Activated naive CD4-positive, alpha-beta T cell treated with anti-CD3 and anti-CD28 coated beads for 36 hours (primary cell): ENCODE measurements at places on chromosomes 12 and 14. TPM values are rescaled to one million over a fixed set of nuclear protein-coding genes. Genes with fewer than 3 reads are reported as not detected.

The DENND5B gene
- 0.37 TPM for total RNA-seq

The PRORP gene
- 37.9 TPM for total RNA-seq

The SDSL gene
- total RNA-seq, result not detected

The NEUROD4 gene
- not detected for total RNA-seq

The FSCB gene
- total RNA-seq, result not detected

The KRT2 gene
- total RNA-seq, result not detected

GRCh38 chr12:107731366-107731765 is 29.6 kb downstream of the PRDM4 start:
- no peak for DNase-seq
- no peak overlapping the region for H3K4me3 ChIP-seq
- H3K27me3 ChIP-seq, result no peaks in the 10 kb centered on the region
- peaks cover 20% of the 10 kb centered on the region for H3K36me3 ChIP-seq
- no peaks in the 10 kb centered on the region for H3K4me1 ChIP-seq
- no peak overlapping the region for H3K27ac ChIP-seq

GRCh38 chr14:87656315-87656714 is 336.7 kb downstream of the GALC start:
- H3K4me1 ChIP-seq, result no peaks in the 10 kb centered on the region
- H3K27ac ChIP-seq, result no peak overlapping the region
- H3K4me3 ChIP-seq, result no peak overlapping the region
- no peak for DNase-seq
- H3K27me3 ChIP-seq, result no peaks in the 10 kb centered on the region

- H3K27me3 ChIP-seq, result peaks cover 54% of the 10 kb centered on the region
- H3K4me3 ChIP-seq, result peak overlapping the region; percentile 10
- H3K4me1 ChIP-seq, result peaks cover 33% of the 10 kb centered on the region
- H3K36me3 ChIP-seq, result peaks cover 1% of the 10 kb centered on the region
- peak; percentile 69 for DNase-seq
- no peak overlapping the region for H3K27ac ChIP-seq
Observed at GRCh38 chr12:48995086-48995879, 3.9 kb downstream of the DDN start.

- no peaks in the 10 kb centered on the region for H3K36me3 ChIP-seq
- H3K27me3 ChIP-seq, result no peaks in the 10 kb centered on the region
- no peak overlapping the region for H3K4me3 ChIP-seq
Observed at GRCh38 chr12:43112101-43112920, 439.7 kb downstream of the ADAMTS20 start.

- no peak for DNase-seq
- H3K4me1 ChIP-seq, result no peaks in the 10 kb centered on the region
- no peaks in the 10 kb centered on the region for H3K27me3 ChIP-seq
- no peak overlapping the region for H3K4me3 ChIP-seq
- no peak overlapping the region for H3K27ac ChIP-seq
Observed at GRCh38 chr14:58227096-58227819, 17.4 kb upstream of the PSMA3 start.

- H3K4me1 ChIP-seq, result no peaks in the 10 kb centered on the region
- no peak overlapping the region for H3K27ac ChIP-seq
- DNase-seq, result no peak
Observed at GRCh38 chr12:77923882-77924281, 93.2 kb downstream of the NAV3 start.

DNA sequence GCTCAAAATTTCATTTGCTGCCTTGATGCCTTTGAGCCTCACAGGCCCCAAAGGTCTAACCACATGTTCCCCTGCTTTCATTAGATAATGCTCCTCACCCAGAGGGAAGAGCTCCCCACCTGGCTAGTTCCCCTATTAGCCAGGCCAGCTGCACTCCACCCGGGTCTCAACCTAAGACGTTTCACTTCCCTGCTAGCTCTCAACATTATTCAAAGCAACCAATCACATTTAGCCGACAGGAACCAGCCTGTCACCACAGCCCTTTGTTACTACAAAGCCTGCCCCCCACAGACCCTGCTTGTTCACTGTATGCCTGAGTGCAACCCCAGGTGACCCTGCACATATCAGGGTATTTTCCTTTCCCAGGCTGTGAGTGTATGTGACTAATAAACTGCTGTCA is 78.6 kb downstream of the SLC15A5 start:
- no peak overlapping the region for H3K27ac ChIP-seq
- DNase-seq, result no peak
- H3K36me3 ChIP-seq, result no peaks in the 10 kb centered on the region
- H3K27me3 ChIP-seq, result no peaks in the 10 kb centered on the region
- H3K4me3 ChIP-seq, result no peak overlapping the region
